ENCODE measurements at places on chromosomes 5 and 9.

DNA sequence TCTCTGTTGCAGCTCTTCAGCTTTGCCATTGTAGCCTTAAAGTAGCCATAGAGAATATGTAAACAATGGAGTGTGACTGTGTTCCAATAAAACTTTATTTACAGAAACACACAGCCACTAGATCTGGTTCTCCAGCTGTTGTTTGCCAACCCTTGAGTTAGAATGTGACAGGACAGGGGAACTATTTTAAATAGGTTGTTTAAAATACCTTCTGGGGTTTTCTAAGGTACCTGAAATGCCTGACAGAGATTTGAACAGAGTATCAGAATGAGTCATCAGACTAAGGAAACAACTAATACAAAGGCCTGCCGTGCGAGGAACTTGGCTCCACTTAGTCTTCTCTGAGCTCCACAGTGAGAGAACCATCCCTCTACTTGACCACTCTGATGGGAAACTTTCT, 85.4 kb downstream of the HSD17B4 start:
- DNase-seq, result peak; percentile 34

DNA sequence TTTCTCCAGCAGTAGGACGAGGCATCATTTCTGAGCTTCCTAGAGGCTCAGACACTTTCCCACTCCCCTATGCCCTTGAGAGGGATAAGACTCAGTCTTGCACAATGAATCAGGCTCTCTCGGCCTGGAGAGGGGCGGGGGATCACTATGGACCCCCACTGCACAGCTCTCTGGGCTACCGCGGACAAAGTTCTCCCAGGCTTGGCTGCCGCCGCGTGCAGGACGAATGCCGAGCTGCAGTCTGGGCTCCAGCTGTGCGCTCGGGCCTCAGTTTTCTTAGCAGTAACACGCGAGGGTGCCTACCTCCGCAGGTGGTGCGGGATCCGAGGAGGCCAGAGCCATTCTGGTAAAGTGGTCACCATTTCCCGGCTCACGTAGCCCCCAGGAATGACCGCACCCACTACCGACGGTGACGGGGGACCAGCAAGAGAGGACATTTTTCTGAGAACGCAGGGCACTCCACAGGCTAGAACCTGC, 3.4 kb upstream of the MYORG start:
- DNase-seq, result no peak

- DNase-seq, result no peak
Observed at GRCh38 chr5:137142764-137143605, 356.1 kb downstream of the SPOCK1 start.

DNA sequence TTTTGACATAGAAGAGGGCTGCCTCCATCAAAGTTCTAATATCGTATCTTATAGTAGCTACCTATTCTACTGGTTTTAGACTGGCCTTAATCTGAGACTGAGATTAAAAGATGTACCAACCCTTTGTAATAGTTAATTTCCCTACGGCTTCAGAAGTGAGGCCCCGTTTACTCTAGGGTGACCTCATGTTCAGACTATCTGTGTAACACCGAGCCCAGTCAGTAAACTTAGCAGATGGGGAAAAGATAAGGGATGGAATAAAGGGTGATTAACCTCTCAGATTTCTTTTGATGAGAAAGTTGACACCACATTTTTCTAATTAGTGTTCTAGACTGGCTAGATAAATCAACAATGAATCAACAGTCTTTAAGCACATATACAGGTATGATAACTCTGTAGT, 283.1 kb downstream of the KCTD16 start:
- no peak for DNase-seq

DNA sequence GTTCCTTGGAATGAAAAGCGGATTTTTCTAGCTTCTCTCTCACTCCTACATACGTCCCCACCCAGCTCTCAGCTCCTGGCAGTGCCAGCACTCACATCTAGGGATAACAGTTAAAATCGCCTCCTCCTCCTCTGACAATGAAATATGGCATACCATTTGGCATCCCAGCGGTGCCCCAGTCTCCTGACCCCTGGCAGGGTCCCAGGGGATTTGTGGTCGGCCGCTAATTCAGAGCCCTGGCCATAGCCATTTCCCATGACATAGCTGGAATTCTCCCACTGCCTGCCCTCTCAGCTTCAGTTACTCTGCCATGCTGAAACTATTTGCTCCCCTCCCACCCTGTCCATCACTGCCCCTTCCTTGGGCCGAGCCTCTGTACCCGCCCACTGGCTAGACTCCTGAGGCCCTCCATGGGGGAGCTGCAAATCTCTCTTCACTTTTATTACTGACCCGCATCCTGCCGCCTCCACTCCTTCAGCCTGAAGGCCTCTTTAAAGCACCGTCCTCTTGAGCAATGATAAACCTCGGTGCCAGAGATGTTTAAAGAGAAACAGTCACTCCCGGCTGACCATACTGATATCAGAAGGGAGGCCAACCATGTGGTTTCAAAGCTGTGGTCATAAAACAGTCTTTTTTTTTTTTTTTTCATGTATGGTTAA, 139.8 kb downstream of the SLIT3 start:
- DNase-seq, result no peak

- DNase-seq, result no peak
Observed at GRCh38 chr9:21624675-21625644, 142.8 kb upstream of the IFNE start.

DNA sequence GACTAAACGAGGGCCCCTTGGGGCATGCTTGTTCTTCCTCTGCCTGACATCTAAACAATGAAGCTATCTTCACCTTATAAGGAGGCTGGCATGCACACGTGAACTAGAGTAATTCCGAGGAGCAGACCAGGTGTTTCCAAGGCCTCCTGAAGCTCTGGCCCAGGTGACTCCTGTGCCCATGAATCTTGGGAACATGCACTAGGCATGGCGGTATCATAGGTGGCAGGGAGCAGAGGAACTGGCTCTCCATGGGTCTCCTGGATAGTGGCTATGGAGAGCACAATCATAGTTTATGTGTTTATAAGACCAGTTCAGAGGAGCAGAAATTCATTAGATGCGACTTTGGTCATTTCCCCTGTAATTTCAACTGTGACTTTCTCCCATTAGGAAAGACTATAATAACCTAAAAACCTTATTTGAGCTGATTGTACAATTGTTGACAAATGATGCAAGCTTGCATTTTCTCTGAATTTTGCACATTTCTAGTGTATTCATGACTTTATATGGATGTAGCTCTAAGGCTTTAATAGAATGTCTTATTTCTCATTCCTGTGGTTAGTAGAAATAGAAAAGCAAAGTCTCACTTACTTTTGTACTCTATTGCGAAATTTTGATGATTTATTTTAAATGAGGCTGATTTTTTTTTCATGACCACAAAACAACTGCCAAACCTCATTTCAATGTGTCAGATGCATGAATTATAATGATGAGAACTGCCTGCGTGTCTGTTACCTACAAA, 135.3 kb upstream of the RPS23 start:
- no peak for DNase-seq

DNA sequence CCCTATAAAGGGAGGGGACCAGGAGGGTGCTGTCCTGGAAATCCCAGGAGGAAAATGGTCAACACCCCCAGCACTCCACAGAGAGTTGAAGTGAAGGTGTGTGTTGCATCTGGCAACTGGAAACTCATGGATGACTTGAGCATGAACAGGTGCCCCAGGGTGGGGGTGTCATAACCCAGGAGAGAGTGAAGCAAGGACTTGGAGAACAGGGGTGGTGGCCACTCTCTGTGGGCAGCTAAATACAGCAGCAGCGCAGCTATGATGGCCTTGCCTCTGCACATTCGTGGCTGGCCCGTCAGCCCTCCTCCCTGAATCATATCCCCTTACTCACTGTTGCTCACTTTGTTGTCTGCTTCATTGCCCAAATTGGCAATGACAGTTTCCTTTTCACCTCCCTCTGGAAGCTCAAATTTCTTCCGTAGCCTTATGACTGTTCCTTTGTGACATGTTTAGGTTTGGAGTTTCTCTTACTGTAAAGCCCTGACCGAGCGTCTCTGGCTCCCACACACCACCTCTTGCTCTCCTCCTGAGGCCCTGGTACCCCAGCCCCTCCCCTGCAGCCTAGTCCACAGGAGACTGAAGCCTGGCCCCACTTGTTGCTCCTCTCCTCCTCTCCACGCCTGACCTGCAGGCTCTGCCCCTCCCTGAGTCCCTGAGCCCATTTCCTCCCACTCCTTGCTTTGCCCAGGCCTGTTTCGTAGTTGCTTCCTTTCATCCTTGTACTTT, 185.8 kb downstream of the CD180 start:
- DNase-seq, result no peak

DNA sequence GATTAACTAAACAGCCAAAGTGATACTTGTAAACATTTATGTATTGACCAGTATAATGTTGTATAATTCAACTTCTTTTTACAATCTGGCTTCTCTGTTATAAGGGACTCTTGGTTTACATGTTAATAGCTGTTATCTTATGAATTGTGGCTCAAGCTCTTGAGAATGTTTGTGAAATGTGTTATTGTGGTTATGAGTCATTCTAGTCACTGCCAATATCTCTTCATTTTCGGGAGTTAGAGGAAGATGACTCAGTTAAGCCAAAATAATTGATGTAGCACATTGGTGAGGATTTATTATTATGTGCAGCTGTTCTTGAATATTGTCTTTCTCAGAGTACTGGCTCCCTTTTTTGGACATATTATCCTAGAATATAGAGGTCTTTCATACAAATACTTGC, 655.2 kb upstream of the RIOK2 start:
- DNase-seq, result peak; percentile 7

DNA sequence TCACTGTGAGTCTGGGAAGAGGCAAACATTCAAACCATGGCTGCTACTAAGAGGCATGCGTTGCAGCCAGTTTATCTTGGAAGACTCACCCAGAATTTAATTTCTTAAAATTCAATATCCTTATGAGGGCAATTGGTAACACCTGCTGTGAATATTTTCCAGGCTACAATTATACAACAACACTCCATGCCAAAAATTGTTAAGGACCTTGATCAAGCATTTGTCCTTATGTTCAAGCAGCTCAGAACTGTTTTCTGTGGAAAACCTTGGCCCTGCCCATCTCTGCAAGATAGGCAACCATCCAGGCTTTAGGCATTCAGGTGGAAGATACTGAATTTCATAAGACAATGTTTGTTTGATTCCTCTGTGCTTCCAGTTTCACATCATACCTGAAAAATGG, 327.8 kb downstream of the FBXL7 start:
- DNase-seq, result no peak

DNA sequence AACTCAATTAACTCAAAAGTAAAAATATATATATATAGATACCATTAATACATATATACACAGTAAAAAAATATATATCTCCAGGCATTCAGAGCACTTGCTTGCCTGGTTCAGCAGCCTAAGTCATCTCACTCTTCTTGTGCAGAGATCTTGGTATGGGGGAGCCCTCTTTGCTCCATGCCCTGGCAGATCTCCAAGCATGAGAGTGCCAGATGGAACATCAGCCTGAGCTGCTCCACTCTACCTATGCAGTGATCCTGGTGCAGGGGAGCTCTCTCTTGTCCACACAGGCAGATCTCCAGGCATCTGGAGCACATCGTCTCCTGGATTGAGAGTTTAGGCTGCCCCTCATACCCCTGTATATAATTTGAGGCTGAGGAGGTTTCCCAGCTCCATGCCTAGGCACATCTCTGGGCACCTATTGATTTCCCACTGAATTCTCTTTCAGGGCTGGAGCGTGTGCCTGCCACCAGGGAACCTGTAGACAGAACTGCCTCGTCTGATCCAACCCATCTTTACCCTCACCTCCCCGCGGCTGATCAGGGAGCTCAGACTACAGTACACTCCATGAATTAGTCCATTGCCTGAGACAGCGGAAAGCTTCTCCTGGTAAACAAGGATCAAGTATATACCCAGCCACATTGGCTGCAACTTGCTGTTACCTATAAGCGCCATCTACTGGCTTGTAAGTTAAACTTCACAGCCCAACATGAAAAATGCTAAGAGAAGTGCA, 342.4 kb upstream of the GRIA1 start:
- DNase-seq, result peak; percentile 3

DNA sequence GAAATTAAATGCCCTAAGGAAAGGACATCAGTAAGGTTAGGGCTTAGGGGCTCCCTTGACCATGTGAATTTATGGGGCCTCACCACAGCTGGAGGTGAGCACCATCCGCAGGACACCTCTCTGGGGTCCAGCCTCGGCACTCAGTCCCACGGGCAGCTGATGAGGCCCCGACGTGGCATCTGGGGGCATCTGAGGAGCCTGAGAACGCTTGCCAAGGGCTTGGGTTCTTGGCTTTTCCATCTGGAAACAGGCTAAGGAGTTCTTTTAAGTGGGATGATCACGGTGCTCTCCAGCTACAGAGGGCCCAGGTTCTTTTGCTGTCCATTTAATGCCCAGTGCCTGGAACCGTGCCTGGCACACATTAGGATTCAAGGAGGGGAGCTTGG, 3.6 kb downstream of the NKX2-5 start:
- no peak for DNase-seq

- DNase-seq, result no peak
Observed at GRCh38 chr5:88698290-88698689, 184.7 kb downstream of the MEF2C start.

- DNase-seq, result no peak
Observed at GRCh38 chr5:145619806-145620310, 215.3 kb downstream of the PRELID2 start.

DNA sequence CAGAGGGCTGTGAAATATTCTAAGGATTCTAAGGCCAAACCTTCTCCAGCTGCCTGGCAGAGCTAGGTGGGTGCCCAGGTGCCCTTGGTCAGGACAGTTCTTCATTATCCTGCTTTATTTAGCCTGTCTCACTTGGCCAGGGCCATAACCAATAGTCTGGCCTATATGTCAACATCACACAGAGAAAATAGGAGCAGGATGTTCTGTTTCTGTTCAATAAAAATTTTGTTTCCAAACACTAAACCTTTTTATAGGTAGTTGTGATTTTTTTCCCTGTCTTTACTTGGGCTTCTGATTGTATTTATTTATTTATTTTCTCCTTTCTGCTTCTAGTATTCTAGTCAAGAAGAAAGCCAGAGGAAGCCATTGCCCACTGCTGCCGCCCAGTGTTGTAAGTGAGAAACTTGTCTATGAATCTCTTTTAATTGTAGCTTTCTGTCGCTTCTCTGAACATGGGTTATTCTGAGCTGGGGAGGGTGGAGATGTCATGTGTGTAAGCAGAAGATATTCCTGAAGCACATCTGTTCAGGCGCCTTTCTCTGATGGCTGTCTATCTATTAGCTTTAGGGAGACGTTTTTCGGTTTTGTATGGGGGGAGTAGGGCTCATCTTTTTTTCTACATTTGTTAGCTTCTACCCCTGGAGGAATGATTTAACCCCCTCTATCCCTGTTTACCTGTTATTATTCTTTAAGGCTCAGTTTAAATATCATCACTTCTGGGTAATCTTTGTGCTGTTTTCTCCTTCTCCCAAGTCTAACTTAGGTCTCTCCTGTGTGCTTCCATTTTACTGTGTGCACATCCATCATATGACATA, 97.1 kb downstream of the UNC13B start:
- peak; percentile 32 for DNase-seq

DNA sequence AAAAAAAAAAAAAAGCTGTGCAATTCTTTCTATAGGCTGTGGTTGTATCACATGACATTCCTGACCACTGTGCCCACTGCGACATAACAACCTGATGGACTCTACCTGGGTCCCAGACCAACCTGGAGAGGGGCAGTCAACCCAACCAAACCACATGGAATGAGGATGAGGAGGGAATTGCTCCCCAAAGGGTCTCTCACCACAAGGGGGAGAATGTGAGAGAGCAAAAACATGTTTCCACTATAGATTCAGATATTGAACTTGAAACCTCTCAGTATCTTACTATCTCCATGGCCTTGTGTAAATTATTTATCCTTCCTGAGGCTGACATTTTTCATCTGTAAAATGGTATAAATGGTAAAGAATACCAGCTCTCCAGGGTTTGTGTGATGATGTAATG, 66.9 kb upstream of the SV2C start:
- no peak for DNase-seq

All from GM13976 (cell line).